ENCODE measurements at places on chromosomes 7 and 10. TPM values are rescaled to one million over a fixed set of nuclear protein-coding genes. Genes with fewer than 3 reads are reported as not detected.

ZEB1 gene
- total RNA-seq: 8.6 TPM

CHAT gene
- not detected for total RNA-seq

GCK gene
- not detected for total RNA-seq

SLC39A12 gene
- not detected for total RNA-seq

INA gene
- total RNA-seq: 31.4 TPM

ST8SIA6 gene
- 0.04 TPM for total RNA-seq

TMEM273 gene
- total RNA-seq: not detected

TFEC gene
- total RNA-seq: not detected

RAMP3 gene
- not detected for total RNA-seq

TAS2R41 gene
- not detected for total RNA-seq

LRGUK gene
- 0.32 TPM for total RNA-seq

SP8 gene
- not detected for total RNA-seq

DNAH11 gene
- 0.15 TPM for total RNA-seq

TAS2R5 gene
- 0.29 TPM for total RNA-seq

SFXN4 gene
- total RNA-seq: 49.7 TPM

SFTPA1 gene
- total RNA-seq: not detected

ANKRD30A gene
- 0.52 TPM for total RNA-seq

ACBD7 gene
- total RNA-seq: 0.80 TPM

MRLN gene
- total RNA-seq: not detected

STOX1 gene
- 0.87 TPM for total RNA-seq

ZNF467 gene
- 1.6 TPM for total RNA-seq

STEAP1B gene
- 0.13 TPM for total RNA-seq

Data from A549 treated with CORT108297 at 1 μM for 4 hours (cell line).